ENCODE measurements at places on chromosomes 2 and 18. TPM values are rescaled to one million over a fixed set of nuclear protein-coding genes. Genes with fewer than 3 reads are reported as not detected.

- DNase-seq: no peak
Observed at GRCh38 chr2:197786010-197786877, 1.1 kb upstream of the BOLL start.

DNA sequence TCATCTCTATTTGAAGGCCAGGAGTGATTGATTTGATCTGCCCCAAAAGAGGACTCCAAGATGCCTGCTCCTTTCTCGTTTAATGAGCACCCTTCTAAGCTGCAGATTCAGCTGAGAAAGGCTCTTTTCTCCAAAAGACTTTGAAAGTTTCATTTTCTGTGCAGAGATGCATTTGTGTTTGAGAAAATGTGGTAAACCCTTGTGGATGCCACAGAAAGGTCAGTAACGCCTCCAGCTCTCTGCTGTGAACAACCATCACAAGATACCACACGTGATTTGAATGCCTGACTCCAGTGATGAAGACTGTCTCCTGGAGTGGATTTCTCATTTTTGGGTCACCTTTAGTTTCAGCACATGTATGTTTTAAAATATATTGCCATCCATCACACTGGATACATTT lies 35.0 kb upstream of the CCDC85A start:
- no peak for DNase-seq

DNA sequence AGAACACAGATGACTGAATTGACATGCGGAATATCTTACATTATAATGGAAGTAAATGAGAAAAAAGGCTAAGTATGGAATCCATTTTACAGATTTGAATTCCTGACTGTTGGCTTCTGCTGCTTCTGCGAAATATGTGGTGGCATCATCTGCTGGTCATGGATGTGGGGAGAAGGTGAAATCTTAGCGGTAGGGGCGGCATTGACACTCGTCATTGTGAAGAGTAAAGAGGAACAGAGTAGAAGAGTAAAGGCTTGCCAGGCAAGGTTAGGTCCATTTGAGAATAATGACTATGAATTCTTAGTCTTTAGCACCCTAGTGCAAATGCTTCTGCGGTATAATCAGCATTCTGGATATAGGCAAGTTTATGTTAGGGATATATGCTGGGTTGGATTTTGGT lies 32.4 kb downstream of the ACTR3 start:
- DNase-seq: no peak

DNA sequence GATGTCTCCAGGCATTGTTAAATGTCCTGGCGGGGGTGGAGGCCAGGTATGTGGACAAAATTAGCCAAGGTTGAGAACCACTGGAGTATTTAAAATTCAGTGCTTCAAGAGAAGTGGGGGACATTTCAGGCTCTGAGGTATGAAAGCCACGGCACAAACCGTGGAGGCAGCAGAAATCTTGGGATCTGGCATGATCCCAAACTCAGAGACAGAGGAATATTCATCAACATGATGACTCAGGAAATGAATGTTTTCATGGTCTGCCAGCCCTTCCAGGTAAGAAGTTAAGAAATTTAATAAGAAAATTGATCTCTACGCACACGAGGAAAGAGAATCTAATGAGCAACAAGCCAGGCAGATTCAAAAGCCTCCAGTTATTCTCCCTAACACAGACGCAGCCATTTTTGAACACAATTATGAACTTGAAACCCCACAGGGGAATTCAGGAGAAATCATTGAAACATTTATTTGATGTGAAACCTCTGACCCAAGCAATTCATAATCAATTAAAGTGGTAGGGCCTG lies 11.3 kb upstream of the GRP start:
- no peak for DNase-seq

DNA sequence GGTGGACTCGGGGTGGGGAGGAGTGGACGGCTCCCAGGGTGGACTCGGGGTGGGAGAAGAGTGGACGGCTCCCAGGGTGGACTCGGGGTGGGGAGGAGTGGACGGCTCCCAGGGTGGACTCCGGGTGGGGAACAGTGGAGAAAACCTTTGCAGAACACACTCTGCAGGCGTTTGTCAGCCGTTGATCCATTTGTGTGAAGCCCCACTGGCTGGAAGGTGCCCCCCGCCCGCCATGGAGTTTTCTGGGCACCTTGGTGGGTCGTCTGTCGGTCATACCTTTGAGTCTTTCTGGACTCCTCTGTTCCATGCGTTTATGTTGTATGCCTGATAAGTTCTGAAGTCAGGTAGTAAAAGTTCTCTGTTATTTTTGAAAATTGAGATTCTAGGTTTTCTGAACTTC lies 12.5 kb downstream of the CTDP1 start:
- no peak for DNase-seq

GRCh38 chr2:176589287-176589686 lies 320.0 kb downstream of the MTX2 start:
- no peak for DNase-seq

DNA sequence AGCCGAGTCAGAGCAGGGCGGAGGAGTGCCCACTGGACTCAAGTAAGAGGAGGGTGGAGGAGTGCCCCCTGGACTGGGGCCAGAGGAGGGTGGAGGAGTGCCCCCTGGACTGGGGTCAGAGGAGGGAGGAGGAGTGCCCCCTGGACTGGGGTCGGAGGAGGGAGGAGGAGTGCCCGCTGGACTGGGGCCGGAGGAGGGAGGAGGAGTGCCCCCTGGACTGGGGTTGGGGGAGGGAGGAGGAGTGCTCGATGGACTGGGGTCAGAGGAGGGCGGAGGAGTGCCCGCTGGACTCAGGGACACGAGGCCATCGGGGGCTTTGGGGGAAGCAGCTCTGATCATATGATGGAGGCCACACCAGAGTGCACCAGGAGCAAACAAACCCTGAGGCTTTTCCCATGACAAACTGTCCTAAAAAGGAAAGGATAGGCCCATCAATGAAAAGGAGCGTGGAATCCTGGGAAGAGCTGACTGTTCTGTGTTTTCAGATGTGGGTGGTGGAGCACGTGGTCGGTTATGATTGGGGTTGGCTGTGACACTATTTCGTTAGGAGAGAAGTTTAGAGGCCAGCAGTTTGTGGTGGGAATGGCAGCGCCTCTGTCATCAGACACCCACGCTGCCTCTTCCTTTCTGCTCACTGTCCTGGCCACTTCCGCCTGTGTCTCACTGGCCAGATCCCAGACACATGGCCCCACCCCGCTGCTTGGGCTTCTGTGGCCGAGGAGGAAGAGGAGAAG lies 24.5 kb upstream of the HPCAL1 start:
- no peak for DNase-seq

- DNase-seq: no peak
Observed at GRCh38 chr2:74507926-74508520, 528 bp upstream of the PCGF1 start.

GRCh38 chr2:71643674-71644357 lies 190.5 kb downstream of the DYSF start:
- DNase-seq: no peak

DNA sequence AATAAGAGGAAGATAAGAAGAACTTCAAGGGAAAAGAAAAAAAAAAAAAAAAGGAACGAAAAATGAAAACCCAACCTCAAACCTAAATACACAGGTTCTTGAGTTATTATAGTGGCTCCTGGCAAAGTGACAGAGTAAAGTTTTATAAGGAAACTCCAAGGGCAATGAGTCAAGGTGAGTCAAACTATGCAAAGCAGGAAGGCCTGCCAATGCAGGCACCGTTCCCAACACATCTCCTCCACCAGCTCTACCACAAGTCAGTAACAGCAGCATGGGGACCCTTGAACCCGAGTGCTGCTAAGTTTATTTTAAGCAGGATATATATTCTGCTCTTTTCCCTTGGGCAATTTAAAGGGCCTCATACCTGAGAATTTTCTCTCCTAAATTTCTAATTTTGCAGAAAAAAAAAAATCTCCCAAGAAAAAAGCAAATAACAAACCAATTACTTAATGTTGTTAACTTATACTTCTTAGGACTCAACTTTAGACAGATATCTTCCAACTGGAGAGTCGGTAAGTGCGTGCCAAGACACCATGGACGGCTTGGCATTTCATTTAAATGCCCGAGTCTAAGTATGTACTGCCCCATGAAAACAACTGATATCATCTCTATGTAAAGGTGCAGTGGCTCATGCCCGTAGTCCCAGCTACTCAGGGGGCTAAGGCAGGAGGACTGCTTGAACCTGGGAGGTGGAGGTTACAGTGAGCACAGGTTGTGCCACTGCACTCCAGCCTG lies 75.7 kb upstream of the TFCP2L1 start:
- no peak for DNase-seq

DNA sequence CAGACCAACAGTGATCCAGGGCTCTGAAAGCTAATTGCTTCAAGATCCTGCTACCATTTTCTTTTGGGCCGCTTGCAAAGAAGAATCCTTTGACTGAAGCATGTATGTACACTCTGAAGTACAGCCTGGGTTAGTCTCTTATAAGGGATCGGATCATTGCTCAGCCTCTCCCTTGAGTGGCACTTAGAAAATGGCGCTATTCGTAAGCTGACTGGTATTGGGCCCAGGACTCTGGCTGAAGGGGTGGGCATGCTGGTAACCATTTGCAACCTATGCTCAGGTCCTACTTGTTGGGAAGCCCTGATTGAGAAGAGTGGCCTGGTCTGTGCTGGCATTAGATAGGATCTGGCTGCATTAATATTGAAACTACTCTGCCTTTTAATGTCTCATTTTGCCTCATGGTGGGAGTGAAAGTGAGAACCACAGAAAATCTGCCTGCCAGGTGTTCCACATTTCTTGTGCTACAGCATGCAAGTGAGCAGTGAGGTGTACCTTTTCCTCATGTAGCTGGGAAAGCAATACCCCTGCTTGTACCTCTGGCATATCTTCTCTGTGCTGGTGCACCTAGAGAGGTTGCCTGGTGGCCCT lies 661 bp upstream of the MGAT5 start:
- no peak for DNase-seq

- DNase-seq: peak; percentile 87
Observed at GRCh38 chr18:25289001-25289631, 62.9 kb downstream of the ZNF521 start.

GRCh38 chr18:79790996-79791972 lies 6.5 kb upstream of the KCNG2 start:
- peak; percentile 35 for DNase-seq

The DUSP2 gene
- polyA plus RNA-seq: 8.9 TPM

The CDCA7 gene
- polyA plus RNA-seq: 22.5 TPM

The SERPINB13 gene
- polyA plus RNA-seq: not detected

The SERPINB3 gene
- not detected for polyA plus RNA-seq

The ALPI gene
- polyA plus RNA-seq: not detected

The GCKR gene
- polyA plus RNA-seq: not detected

The SNTG2 gene
- 0.13 TPM for polyA plus RNA-seq

All from muscle of arm (tissue), 14 donors.